ENCODE measurements at places on chromosomes 2 and 18. TPM values are rescaled to one million over a fixed set of nuclear protein-coding genes. Genes with fewer than 3 reads are reported as not detected.

Gene MARCHF4
- total RNA-seq = not detected

Gene MATN3
- not detected for total RNA-seq

Gene IAH1
- total RNA-seq = 52.5 TPM

Gene TMEM169
- not detected for total RNA-seq

Gene SPATA3
- not detected for total RNA-seq

Gene ASPRV1
- total RNA-seq = 0.86 TPM

Gene IL36RN
- total RNA-seq = not detected

Gene LOXHD1
- total RNA-seq = 0.19 TPM

Gene ACMSD
- total RNA-seq = not detected

Gene AFF3
- 5.0 TPM for total RNA-seq

Gene TRABD2A
- total RNA-seq = 142 TPM

DNA sequence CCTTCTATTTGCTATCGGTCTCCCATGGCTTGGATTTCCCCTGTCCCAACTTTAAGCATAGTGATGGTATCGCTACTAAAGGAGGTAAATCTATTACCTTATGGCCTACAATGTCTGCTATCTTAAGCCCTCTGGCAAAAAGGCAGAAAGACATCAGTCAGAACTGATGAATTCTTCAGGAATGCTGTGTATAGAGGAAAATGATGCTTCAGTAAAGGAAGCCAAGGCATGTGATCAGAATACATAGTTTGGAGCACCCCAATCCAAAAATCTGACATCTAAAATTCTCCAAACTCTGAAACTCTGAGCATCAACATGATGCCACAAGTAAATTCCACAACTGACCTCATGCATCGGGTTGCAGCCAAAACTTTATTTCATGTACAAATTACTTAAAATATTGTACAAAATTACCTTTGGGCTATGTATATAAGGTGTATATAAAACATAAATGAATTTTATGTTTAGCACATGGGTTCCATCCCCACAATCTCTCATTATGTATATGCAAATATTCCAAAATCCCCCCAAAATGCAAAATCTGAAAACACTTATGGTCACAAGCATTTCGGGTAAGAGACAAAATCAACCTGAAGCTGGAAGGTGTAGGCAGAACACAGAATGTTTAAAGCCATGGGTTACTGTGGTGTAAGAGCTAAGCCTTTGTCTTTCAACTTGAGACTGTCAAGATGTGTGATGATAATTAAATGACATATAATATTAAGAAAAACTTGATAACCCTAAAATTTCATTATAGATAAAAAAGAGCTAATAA, 66.2 kb downstream of the CUL3 start:
- no peak for DNase-seq

GRCh38 chr2:227867386-227867785, 4.0 kb upstream of the DAW1 start:
- DNase-seq = no peak

- no peak for DNase-seq
Observed at GRCh38 chr2:190320696-190321095, 1.1 kb upstream of the HIBCH start.

GRCh38 chr2:155070489-155070888, 372.0 kb downstream of the KCNJ3 start:
- DNase-seq = no peak

DNA sequence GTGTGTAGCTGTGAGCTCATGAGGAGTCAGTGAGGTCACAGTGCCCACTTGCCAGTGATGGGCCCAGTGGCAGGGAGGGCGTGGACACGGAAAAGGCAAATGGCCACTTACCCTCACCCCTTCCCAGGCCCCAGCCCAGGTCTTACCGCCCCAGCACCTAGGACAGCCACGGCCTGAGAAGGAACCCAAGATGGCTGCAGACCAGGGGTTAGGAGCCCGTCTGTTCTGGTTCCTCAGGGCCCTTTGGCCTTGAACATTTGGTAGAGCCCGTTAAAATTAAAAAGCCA, 74.1 kb downstream of the EMX1 start:
- DNase-seq = no peak

GRCh38 chr2:47230418-47230817, 75.3 kb upstream of the STPG4 start:
- no peak for DNase-seq

DNA sequence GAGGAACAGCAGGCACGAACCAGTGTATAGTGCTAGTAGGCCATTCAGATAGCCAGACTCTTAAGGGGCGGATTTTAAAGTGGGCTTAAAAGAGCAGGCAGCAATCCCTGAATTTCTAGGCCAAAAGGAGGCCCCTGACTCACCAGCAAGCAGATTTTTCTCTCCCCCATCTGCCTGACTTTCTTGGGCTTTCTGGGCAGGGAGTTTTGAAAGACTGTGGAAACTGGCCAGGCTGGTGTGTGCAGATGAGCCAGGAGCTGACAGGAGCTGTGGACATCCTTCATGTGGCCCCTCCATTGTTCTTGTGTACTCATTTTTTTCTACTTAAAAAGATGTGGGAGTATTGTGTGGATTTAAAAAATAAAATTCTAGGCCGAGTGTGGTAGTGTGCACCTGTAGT, 59.0 kb downstream of the GLI2 start:
- DNase-seq = no peak

GRCh38 chr2:109332880-109333279, 203.9 kb downstream of the SH3RF3 start:
- DNase-seq = no peak

- DNase-seq = no peak
Observed at GRCh38 chr2:109105113-109105512, 23.9 kb upstream of the SH3RF3 start.

GRCh38 chr2:226873051-226873620, 37.3 kb downstream of the RHBDD1 start:
- no peak for DNase-seq

- no peak for DNase-seq
Observed at GRCh38 chr2:85755122-85756027, 1.6 kb downstream of the ATOH8 start.

DNA sequence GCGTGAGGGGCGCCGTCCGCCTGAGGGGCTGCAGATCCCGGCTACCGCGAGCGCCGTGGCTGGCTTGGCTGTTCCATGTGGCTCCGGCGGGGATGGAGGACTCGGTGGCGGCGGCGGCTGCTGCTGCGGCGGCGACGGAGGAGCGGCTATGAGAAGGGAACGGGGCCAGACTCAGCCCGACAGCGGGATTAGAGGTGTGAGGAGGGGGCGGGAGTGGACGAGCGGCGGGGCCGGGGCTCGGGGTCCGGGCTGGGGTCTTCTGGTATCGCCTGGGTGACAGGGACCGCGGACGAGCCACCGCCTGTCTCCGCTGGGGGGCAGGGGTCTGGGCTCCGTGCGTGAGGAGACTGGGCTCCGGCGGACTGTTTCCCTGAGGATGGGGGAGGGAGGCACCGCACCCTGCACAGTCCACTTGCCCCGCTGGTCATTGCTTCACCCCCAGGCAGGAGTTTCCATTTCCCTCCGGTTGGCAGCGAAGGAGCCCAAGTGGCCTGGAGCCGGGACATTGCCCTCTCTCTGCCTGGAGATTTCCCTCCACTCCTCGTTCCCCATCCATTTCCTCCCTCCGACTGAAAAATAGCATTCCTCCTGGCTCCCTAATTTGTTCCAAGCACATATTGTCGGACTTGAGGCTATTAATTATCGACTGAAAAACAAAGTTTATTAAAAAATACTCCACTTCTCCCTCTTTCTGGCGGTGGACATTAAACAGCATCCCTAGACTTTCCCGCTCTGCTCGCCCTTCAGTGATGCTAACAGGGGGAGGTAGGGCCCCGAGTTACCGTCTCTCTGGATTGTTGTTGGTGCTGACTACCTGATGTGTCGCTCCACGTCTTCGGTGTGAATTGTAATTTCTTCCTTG, 577 bp downstream of the EHBP1 start:
- DNase-seq = peak; percentile 19

- no peak for DNase-seq
Observed at GRCh38 chr18:22789600-22789999, 143.5 kb upstream of the RBBP8 start.

GRCh38 chr2:45913539-45913938, 262.1 kb downstream of the PRKCE start:
- DNase-seq = no peak

DNA sequence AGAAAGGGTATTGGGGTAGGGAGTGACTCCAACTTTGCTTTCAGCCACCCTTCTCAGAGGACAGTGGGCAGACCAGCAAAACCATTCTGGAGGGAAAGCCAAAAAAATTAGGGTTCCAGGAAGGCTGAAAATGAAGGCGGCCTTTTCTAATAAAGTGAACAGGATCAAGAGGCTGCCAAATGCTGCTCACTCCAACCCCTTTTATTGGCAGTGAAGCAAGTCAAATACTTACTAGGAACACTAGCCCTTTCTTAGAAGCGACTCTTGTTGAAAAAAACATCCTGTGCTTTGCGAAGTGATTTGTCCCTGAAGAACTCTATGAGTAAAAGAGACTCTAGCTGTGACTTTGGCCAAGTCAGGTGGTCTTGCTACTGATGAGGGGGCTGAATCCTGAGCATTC, 83.6 kb upstream of the CYP1B1 start:
- DNase-seq = no peak

GRCh38 chr2:16774980-16775898, 109.6 kb upstream of the CYRIA start:
- no peak for DNase-seq

- no peak for DNase-seq
Observed at GRCh38 chr2:191538334-191538903, 139.5 kb upstream of the NABP1 start.

DNA sequence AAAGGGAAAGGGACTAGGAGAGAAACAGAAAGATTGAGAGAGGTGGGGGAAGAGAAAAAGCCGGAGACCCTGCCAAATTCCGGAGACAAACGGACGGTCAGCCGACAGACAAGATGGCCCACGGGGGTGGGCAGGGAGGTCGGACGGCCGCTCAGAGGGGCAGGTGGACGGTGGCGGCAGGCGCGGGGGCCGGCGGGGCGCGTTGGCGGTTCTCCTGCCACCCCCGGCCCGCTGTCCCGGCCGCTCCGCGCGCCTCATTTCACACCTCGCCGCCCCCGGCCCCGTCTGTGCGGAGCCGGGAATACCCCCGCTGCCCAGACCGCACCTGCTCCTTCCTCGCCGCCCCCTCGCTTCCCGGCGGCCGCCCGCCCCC, 935 bp downstream of the SLC30A3 start:
- peak; percentile 22 for DNase-seq

DNA sequence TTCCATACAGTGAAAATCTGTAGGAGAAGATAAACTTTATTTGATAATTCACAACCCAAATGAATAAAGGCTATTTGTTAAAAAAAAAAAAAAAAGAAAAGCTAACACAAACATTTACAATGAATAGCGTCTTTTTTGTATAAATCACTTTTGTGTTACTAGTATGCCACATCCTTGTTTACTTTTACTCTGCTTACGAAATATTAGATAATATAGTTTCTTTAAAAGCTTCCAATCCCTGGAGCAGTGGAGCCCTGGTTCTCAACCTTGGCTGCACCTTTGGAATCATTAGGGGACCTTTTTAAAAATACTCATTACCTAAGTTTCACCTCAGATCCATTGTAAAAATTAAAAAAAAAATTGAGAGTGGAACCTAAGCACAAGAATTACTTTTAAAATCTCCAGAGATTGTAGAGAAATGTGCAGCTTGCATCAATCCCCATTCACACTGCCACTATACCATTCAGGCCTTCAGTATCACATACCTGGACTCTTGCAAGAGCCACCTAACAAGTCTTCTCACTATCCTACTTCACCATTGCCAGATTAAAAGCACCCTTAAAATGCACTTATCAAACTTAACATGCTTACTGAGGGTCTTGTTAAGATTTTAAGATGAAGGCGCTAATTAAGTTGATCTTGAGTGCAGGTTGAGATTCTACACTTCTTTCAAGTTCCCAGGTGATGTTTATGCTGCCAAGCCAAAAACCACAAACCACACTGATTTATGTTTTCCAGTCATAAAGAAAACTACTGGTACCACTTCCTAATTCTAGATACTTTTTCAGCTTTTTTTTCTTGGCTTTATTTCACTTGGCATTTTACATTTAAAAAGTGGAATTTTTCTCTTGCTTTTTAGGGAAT, 59.7 kb upstream of the ZC3H15 start:
- no peak for DNase-seq

DNA sequence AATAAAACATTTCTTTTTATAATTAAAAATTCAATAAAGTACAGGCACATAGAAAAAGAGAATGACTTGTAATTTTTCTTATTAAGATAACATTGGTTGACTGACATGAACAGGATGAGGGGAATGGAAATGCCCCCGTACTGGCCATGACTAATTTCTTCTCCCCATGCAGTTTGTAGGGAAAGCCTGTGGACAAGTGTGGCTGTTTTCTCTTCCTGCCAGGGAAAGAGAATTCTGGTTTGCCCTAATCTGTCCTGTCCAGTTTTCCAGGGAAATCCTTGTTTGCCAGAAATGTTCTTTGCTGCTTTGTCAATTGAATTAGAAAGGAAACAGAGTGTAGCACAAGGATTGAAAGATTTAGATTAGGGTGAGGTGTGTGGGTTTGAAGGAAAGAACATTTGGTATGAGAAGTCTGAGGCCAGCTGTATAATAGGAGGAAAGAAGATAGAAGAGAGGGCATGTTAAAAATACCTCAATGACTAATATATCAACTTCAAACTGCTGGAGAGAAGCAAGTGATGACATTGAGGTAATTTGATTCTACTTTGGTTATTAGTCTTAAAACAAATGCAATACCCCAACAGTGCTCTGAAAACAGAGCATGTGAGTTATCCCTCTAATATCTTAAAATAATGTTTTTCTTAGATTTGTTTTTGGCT, 593.9 kb upstream of the ZNF804A start:
- DNase-seq = no peak

GRCh38 chr2:136394136-136395060, 276.4 kb upstream of the CXCR4 start:
- DNase-seq = no peak

DNA sequence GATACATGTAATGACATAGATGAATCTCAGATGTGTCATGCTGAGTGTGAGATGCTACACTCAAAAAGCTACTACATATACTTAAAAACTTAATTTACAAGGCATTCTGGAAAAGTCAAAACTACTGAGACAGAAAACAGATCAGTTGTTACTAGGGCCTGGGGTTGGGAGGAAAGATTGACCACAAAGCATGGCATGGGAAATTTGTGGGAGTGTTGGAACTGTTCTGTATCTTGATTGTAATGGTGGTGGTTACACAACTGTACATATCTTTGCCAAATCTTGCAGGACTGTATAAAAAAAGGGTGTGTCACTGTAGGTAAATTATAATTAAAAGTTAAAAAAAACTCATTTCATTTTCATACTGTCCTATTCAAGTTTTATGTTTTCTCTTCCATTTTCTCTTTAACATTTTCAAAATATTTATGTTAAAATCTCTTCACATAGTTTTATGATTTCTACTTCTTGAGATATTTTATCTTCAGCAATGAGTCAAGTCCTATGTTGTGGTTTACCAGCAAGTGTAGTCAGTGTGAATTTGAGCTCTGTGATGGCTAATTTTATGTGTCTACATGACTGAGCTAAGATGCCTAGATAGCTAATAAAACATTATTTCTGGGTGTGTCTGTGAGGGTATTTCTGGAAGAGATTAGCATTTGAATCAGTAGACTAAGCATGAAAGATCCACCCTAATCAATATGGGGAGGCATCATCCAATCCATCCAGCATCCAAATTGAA, 58.6 kb upstream of the VRK2 start:
- DNase-seq = no peak

GRCh38 chr18:25950321-25950720, 140.1 kb downstream of the SS18 start:
- DNase-seq = no peak

GRCh38 chr2:84121-84520, 37.8 kb upstream of the FAM110C start:
- DNase-seq = no peak

GRCh38 chr18:23236876-23237468, 101.7 kb downstream of the CABLES1 start:
- DNase-seq = no peak

Data from CD8-positive, alpha-beta T cell (primary cell).